ENCODE measurements at places on chromosomes 1 and 21.

DNA sequence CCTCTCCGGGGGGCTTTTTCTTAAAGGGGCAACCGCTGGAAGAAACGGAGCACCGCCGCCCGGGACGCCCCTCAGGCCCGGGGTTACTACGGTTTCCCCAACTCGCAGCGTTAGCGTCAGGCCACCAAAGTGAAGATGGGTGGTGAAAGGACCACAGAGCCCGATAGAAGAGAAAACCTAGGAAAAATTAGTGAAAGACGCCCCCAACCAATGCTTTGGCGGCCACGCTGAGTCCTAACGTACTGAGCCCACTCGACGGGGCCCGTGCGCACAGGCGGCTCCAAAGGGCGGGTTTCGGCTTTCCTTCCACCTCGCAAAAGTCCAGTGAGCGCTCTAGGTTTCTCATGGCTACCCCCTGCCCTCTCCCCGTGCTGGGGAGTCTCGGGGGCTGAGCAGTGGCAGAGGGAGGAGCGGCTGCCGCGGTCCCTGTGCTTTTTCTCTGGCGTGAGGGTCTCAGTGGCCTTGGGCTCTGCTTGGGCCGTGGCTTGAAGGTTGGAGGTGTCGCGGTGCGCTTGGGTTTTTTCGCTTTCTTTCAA lies 12.2 kb upstream of the SPEN start:
- DNase-seq: peak; percentile 57

- DNase-seq: no peak
Observed at GRCh38 chr1:222736470-222736869, 532 bp upstream of the FAM177B start.

GRCh38 chr1:96349896-96350295 lies 371.7 kb upstream of the PTBP2 start:
- no peak for DNase-seq

GRCh38 chr1:156080863-156081179 lies 1.4 kb downstream of the MEX3A start:
- DNase-seq: no peak

DNA sequence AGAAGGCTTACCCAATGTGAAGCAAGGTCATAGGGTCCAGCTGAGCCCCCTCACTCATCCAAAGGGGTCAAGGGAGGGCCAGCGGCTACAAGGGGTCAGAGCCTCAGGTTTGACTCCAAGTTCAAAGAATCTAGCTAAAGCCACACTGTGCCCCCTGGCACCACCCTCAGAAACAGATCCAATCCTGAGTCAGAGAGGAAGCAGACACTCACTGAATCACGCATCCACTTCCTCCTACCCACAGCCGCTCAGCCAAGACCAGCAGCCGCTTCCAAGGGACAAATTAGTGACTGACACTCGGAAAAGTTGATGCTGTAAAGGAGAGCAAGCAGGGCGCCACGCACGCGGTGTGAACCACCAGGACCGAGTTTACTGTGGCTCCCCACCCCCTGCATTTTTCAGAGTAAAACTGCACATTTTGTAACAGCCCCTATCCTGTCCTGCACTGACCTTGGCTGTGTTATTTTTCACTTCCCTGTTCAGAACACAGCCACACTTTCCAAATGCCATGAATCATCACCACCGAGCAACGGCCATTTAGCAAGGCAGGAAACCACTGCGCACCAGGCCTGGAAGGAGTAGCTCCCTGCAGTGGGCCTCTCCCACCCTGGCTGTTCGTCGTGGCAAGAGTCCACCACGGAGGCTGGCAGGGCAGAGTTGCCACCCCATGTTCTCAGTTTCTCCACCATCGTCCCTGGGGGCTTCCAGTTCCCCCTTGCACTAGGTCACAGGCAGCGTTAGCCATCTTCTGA lies 147.8 kb downstream of the TOMM20 start:
- DNase-seq: peak; percentile 76

GRCh38 chr1:161131523-161132409 lies 701 bp downstream of the DEDD start:
- DNase-seq: no peak

- DNase-seq: peak; percentile 54
Observed at GRCh38 chr1:26318338-26319064, 743 bp downstream of the CD52 start.

DNA sequence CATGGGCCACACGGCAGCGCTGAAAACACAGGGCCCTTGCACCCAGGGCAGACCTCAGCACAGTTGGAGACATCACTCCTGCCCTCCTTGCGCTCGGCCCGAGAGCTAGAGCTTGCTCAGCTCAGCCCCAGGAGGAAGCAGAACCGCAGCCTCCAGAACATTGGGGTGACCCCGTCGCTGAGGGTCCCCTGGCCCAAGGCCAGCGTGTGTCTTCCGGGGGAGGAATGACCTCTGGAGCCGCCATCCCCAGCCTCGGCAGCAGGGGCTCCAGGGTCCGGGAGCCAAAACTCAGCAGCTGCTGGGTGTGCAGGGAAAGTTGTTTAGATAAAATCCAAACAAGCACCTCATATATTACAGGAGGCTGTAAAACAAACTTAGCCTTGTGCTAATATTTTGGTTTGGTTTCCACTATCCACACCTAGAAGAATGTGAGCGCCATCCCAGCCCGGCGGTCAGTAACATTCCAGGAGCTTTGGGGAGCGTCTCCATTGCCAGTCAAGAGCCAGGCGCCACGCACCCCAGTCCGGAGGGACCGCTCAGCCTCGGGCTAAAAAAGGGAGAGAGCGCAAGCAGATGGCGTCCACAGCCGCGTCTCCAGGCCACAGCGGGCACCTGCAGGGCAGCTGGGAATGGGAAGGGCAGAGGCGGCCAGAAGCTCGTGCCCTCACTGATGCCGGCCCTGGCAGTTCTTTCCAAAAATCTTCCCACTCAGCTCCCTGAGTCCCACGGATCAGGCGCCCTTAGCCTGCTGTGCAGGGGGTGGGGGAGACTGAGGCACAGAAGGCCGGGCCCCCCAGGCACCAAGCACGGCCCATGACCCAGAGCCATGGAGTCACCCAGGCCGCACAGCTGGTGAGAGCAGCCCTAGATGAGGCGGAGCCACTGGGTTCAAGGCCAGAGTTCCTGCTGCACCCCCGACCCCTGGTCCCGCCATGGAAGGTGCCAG lies 52.0 kb downstream of the SLX9 start:
- no peak for DNase-seq

DNA sequence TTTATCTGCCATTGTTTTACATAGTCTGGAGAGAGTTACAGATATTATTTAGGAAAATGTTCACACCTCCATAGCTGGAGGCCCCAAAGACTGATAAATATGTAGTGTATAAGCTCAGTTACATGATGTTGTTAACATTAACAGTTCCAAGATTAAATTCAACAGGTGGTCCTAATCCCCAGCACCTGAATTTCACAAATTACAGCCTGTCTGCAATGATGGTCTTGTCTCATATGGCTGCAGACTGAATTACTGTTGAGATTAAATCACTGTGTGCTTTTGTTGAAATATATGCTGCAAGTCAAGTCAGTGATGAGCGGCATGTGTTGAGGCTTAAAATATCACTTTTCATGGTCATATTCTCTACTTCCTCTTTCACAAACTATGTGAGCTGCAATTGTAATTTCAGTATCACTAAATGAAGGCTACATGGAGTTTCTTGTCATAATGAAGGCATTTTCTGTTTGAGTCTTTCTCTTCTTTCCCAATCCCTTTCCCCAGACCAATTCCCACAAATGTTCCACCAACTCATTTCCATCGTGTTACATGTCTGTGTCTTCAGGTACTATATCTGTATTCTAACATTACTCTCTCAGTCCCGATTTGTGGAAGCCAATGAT lies 4.2 kb downstream of the ST6GALNAC5 start:
- DNase-seq: no peak

DNA sequence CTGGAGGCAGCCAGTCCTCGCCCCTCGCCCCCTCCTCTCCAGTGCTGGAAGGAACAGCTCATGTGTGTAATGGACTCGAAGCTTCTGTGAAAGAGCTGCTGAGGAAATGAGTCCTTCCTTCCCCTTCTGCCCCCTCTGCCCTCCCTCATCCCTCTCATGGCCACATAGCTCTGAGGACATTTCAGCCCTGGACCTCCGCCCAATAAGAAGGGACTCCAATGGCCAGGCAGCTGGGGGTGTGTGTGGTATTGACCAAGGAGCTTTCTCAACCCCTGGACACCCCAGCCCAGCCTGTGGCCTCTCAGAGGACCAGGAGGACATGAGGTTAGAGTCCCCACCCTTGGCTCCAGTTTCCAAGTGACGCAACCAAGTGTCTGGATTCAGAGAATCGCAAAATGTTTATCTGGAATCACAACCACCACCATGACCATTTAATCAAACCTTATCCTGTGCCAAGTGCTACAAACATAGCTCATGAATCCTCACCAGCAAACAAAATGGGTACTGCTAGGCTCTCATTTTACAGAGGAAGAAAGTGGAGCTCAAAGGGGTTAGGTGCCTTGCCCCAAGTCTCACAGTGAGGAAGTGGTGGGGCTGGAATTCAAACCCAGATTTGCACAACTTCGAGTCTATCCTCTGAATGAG lies 47.8 kb upstream of the ECE1 start:
- no peak for DNase-seq

DNA sequence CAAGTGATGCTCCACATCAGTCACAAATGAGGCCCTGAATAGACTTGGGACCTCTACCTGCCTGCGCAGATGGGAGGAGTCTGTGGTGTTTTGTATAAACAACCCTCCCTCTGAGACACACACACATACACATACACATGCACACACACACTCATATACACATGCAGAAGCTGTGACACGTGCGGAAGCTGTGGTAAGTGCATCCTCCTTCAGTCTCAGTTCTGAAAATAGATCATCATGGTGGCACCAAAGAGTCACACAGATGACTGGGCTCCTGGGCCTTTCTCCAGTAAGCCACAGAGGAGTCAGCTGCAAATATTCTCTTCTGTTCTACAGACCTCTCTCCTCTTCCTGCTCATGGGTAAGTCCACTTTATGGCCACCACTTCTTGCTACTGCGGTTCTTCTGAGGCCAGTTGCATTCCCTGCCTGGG lies at the start of gene LY9:
Gene LY9, plus strand, starts transcription at position 224 of the 433 bp plus-strand sequence. Its CDS starts 14 bp downstream, at position 238.
- peak; percentile 84 for DNase-seq

DNA sequence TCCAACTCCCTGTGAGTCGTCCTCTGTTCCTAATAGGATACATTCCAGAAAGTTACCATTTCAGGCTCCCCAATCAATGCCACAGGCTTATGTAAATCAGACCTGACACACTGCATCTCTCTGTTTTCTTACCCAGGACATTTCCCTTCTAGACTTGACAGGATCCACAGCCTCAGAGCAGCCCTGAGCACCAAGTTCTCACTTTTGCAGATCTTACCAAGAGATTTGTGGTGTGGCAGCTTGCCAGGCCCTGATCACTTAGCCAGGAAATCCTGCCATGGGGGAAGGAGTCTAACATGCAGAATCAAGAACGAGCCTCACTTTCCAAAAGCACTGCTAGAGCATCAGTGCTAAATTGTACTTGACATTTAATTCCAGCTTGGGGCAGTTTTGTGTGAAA lies 202.9 kb downstream of the TBX15 start:
- no peak for DNase-seq

DNA sequence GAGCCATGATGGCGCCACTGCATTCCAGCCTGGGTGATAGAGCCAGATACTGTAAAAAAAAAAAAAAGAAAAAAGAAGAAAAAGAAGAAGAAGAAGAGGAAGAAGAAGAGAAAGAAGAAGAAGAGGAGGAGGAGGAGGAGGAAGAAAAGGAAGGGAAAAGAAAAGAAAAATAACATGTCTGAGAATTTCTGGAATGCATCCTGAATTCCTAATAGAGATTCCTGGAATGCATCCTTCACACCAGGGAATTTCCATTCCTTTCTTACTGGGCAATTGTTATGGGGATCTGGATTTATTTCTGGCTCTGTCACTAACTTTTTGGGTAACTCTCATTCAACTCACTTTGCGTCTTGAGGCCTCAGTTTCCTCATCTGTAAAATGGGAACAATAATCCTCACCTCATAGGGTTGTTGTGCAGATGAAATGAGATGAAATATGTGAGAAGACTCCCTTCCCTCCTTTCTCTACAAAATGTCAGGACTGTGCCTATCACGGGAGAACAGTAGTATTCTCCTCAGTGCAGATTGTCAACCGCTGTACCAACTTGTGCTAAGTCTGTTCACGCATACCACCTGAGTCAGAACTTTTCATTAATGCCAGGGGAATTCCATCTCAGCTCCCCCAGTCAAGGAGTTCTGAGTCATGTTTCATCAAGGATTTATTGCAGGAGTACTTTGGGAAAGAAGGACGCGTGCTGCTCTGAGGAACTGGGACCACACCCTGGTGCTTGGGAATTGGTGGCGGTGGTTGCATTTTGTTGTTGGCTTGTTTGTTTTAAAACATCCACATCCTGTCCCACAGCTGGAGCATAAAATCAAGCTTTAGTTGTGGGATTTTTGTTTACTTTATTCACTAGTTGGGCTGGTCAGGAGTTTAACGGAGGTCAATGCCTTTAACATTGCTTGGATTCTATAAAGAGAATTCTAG lies 42.4 kb upstream of the ROR1 start:
- DNase-seq: no peak

GRCh38 chr1:183129921-183130690 lies 56.0 kb upstream of the LAMC2 start:
- no peak for DNase-seq

DNA sequence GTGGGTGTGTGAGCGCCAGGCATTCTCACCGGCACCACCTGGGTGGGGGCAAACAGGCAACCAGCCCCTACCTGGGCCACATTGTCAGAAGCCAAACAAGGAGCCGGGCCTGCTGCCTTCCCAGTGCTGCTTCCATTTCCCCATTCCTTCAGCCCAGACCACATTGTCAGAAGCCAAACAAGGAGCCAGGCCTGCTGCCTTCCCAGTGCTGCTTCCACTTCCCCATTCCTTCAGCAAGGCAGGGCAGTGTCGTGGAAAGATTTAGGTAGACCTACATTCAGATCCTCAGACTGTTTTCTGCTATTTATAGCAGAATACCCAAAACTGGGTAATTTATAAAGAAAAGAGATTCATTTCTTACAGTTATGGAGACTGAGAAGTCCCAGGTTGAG lies 47.0 kb upstream of the EFHD2 start:
- DNase-seq: no peak

GRCh38 chr1:53172426-53173128 lies 24.0 kb upstream of the CPT2 start:
- no peak for DNase-seq

GRCh38 chr1:230370109-230370508 lies 56.0 kb downstream of the PGBD5 start:
- no peak for DNase-seq

GRCh38 chr1:154760469-154760933 lies 109.6 kb downstream of the KCNN3 start:
- peak; percentile 93 for DNase-seq

DNA sequence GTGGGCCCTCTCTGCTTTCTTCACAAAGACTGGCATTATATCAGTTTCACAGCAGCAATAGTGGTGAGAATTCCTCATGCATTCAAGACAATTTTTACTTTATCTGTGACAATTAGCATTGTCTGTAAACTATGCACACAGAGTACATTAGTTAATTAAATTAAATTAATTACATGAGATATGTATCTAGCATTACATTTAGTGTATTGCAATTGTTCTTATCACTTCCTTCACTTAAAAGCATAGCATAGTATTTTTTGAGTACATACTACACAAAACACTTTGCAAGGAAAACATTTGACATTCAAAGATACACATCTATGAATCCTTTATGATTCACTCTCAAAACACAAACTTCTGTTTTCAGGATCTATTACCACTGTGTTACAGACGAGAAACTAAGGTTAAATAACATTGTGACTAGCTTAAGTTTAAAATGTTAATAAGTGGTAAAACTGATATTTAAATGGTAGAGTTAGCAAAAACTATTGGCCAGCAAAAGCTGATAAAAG lies 1542.6 kb downstream of the PLA2G4A start:
- DNase-seq: no peak

GRCh38 chr1:25795211-25795610 lies 4.8 kb upstream of the SELENON start:
- DNase-seq: no peak

- DNase-seq: peak; percentile 8
Observed at GRCh38 chr1:62688687-62689085, 500 bp upstream of the DOCK7 start.
